GM12878 (cell line): ENCODE measurements at places on chromosomes 1 and 21.

GRCh38 chr1:47533793-47534328, 96.0 kb downstream of the FOXD2 start:
- no peaks in the 10 kb centered on the region for H3K4me1 ChIP-seq
- H3K27me3 ChIP-seq, result peaks cover 3% of the 10 kb centered on the region; the same call in 1 of the 2 replicates
- no peaks in the 10 kb centered on the region for H3K36me3 ChIP-seq
- no peak for DNase-seq
- H3K27ac ChIP-seq, result no peak overlapping the region

GRCh38 chr1:44827197-44828002, 15.7 kb downstream of the PTCH2 start:
- no peaks in the 10 kb centered on the region for H3K27me3 ChIP-seq
- H3K4me1 ChIP-seq, result no peaks in the 10 kb centered on the region
- H3K36me3 ChIP-seq, result no peaks in the 10 kb centered on the region
- DNase-seq, result no peak

DNA sequence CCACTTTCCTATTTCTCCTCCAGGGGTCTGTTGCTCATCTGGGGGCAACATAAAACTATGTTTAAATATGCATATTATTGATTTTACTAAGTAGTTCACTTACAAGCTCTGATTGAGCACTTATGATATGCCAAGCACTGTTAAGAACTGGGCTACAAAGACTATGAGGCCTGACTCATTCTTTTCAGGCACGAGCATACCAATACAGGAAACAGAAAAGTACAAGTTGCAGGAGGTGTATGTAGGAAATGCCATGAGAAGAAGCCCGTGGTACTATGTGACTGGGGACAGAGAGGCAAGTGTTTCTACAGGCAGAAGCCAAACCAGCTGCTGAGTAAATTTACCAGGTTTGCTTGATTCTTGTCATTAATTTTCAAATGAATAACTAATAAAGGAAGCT, 120.4 kb upstream of the PTGFR start:
- DNase-seq, result no peak
- H3K27ac ChIP-seq, result no peak overlapping the region
- H3K4me3 ChIP-seq, result no peak overlapping the region

GRCh38 chr1:54167422-54168139, 14.8 kb upstream of the CDCP2 start:
- DNase-seq, result no peak
- H3K4me1 ChIP-seq, result no peaks in the 10 kb centered on the region
- no peaks in the 10 kb centered on the region for H3K27me3 ChIP-seq
- no peak overlapping the region for H3K27ac ChIP-seq

DNA sequence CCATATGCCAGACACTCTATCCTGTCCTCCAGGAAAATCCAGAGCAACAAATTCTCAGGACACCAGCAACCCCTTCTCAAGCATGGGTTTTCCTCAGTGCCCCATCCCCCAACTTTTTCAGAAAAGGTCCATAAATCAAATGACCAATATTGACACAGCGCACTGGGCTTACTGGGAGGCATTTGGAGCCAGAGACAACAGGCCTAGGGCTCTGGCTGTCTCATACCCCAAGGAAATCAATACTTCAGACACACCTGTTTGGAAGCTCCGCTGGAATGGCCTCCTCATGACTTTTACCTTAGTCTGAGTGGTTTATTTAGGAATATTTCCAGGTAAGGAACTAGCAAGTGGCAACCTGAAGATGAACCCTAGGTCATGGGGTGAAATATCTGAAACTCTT, 66.9 kb upstream of the TNR start:
- no peak overlapping the region for H3K4me3 ChIP-seq
- H3K4me1 ChIP-seq, result no peaks in the 10 kb centered on the region
- no peak for DNase-seq
- H3K27ac ChIP-seq, result no peak overlapping the region
- H3K36me3 ChIP-seq, result no peaks in the 10 kb centered on the region

DNA sequence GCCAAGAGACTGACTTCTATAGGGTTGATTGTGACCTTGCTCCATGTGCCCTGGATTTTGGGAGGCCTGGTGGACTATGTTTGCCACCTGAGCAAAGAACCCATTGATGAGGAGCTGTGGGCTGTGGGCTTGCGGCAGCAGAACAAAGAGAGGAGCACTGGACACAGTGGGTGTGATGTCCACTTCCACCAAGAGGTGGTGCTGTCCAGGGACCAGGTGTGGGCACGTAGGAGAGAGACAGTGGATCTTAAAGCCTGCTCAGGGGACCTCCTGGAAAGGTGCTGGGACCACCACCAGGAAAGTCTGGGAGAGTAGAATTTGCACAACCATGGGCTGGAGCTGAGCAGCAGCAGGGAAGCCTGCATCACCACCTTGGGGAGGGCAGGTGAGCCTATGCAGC, 106.7 kb upstream of the ETS2 start:
- no peaks in the 10 kb centered on the region for H3K27me3 ChIP-seq
- no peak overlapping the region for H3K27ac ChIP-seq
- no peaks in the 10 kb centered on the region for H3K36me3 ChIP-seq
- H3K4me1 ChIP-seq, result no peaks in the 10 kb centered on the region
- no peak overlapping the region for H3K4me3 ChIP-seq

GRCh38 chr1:242016479-242016878, 17.6 kb upstream of the MAP1LC3C start:
- DNase-seq, result no peak
- H3K4me3 ChIP-seq, result no peak overlapping the region
- H3K4me1 ChIP-seq, result no peaks in the 10 kb centered on the region
- no peak overlapping the region for H3K27ac ChIP-seq
- no peaks in the 10 kb centered on the region for H3K27me3 ChIP-seq
- H3K36me3 ChIP-seq, result no peaks in the 10 kb centered on the region

DNA sequence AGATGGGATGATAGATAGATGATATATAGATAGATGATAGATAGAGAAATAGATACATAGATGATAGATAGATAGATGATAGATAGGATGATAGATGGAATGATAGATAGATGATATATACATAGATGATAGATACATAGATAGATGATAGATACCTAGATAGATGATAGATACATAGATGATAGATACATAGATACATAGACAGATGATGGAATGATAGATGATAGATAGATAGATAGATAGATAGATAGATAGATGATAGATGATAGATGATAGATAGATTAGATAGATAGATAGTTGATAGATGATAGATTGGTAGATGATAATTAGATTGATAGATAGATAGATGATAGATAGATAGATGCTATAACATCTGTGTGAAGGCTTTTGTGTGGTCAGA, 201.7 kb upstream of the RAB4A start:
- no peaks in the 10 kb centered on the region for H3K36me3 ChIP-seq
- peaks cover 2% of the 10 kb centered on the region for H3K27me3 ChIP-seq
- no peak for DNase-seq
- no peaks in the 10 kb centered on the region for H3K4me1 ChIP-seq

DNA sequence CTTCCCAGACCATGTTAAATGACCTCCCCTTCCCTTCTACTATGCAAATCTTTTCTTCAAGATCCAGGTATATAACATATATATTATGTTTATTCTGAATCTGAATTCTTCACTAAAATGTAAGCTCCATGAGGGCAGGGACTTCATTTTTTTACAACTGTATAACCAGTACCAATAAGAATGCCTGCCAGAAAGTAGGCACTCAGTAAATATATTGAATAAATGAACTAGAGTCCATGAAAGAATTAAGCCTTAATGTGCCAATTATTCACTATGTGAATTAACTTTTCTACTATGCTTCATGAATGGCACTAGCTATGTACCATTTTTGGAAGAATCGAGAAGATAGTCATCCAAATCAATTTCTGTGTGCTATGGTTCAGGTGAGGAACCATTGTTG, 60.1 kb downstream of the SH3GLB1 start:
- no peaks in the 10 kb centered on the region for H3K4me1 ChIP-seq
- no peak overlapping the region for H3K27ac ChIP-seq
- no peak overlapping the region for H3K4me3 ChIP-seq
- no peak for DNase-seq

- no peak for DNase-seq
- H3K4me1 ChIP-seq, result no peaks in the 10 kb centered on the region
- H3K27ac ChIP-seq, result no peak overlapping the region
- no peaks in the 10 kb centered on the region for H3K36me3 ChIP-seq
- H3K4me3 ChIP-seq, result no peak overlapping the region
- no peaks in the 10 kb centered on the region for H3K27me3 ChIP-seq
These were observed 753.1 kb downstream of the NCAM2 start for GRCh38 chr21:21751286-21751685.

DNA sequence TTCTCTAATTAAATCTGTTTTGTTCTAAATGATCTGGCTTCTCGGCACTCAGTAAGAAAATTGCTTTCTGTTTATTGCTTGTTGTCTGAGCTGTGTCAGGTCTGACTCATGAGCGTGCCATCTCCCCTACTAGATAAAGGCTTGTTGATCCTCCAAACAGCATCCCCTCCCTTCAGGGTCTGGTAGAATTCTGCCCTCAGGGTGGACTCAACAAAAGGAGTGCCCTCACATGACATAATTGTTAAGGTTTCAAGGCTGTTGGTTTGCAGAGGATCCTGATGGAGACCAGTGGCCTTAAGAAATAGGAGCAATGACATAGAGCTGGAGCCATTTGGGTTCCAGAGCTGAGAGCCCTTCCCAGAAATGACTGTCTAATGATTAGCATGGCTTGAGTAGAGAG, 36.0 kb upstream of the ATP2B4 start:
- DNase-seq, result no peak
- no peaks in the 10 kb centered on the region for H3K36me3 ChIP-seq
- H3K27ac ChIP-seq, result no peak overlapping the region
- H3K4me1 ChIP-seq, result no peaks in the 10 kb centered on the region
- peaks cover 4% of the 10 kb centered on the region for H3K27me3 ChIP-seq

DNA sequence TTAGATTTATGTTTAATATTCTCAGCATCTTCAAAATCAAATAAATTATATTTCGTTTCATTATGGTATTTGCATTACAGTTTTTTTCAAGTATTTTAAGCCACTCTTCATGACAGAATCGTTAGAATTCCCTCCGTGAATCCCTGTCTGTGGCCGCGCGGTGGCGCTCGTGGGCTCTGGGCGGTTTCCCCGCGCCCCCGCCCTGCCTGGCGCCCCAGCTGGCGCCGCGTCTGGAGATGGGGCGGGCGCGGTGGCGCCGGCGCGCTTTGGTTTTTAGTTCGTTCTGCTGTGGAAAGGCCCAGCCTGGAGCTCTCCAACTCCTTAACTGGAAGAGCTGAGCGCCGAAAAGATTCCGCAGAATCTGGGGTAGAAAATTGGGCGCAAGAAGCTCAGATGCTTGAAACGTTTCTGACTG, 25.7 kb downstream of the PRMT2 start:
- no peak for DNase-seq
- H3K27me3 ChIP-seq, result no peaks in the 10 kb centered on the region
- H3K36me3 ChIP-seq, result peaks cover 8% of the 10 kb centered on the region; the same call in 1 of the 2 replicates
- no peak overlapping the region for H3K4me3 ChIP-seq
- H3K27ac ChIP-seq, result no peak overlapping the region
